ENCODE measurements at places on chromosomes 1 and 21.

GRCh38 chr1:201791779-201792173 is 37.2 kb upstream of the IPO9 start:
- no peak for DNase-seq

- DNase-seq, result no peak
These were observed 44.6 kb downstream of the MAN1C1 start for GRCh38 chr1:25661043-25661815.

DNA sequence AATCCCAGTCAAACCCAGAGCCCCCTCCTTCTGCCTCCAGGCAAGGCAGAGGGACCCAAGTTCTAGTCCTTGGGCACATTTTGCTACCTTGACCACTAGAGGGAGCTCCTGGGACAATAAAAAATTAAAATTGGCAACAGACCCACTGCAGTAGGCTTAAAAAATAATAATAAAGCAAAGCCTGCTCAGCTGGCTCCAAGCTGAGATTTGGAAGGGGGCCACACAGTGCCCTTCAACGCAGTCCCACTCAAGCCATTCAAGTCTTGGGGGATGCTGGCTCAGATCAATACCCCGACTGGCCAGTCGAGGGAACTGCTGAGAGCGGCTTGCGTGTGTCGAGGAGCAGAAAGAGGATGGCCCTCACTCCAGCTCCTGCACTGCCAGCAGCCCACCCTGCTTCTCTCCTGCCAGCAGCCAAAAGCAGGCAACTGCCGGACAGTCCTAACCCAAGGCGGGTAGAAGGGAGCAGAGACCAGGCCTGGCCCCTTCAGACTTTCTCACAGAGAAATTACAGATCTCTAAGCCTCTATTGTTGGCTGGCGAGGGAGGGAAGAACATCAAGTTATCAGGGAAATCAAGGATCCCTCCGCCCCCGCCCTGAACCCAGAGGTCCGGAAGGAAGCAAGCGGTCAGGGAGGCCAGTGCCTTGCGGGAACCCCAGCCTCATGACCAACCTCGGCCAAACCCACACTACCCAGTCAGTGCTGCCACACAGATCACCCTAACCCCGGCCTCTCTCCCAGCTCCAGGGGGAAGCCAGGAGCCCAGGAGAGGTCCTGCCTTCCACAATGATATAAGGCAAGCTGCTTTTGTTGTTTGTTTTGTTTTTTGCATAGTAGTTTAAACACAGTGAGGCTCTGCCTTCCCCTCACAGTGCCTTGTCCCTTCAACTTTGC is 4.9 kb upstream of the ALDH4A1 start:
- DNase-seq, result peak; percentile 19

- no peak for DNase-seq
These were observed 53.3 kb downstream of the B3GALNT2 start for GRCh38 chr1:235450886-235451483.

- no peak for DNase-seq
These were observed 3.7 kb downstream of the LYPLAL1 start for GRCh38 chr1:219177363-219177762.

DNA sequence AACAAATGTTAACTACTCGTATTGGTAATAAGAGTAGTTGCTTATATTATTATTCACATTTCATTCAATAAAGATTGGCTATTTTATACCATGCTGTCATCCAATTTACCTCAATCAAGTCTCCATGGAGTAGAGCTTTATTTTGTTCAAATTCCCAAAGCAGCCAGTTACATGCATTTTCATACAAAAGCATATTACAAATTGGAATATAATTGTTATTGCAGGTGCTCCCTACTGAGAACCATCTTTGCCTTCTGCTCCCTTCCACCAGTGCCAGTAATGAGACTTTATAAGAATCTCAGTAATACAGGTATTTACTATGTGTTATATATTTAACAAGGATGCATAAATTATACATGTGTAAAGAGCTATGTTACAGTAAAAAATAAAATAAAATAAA is 54.2 kb downstream of the FOXJ3 start:
- no peak for DNase-seq

GRCh38 chr1:85333186-85333585 is 56.8 kb upstream of the BCL10 start:
- DNase-seq, result no peak

DNA sequence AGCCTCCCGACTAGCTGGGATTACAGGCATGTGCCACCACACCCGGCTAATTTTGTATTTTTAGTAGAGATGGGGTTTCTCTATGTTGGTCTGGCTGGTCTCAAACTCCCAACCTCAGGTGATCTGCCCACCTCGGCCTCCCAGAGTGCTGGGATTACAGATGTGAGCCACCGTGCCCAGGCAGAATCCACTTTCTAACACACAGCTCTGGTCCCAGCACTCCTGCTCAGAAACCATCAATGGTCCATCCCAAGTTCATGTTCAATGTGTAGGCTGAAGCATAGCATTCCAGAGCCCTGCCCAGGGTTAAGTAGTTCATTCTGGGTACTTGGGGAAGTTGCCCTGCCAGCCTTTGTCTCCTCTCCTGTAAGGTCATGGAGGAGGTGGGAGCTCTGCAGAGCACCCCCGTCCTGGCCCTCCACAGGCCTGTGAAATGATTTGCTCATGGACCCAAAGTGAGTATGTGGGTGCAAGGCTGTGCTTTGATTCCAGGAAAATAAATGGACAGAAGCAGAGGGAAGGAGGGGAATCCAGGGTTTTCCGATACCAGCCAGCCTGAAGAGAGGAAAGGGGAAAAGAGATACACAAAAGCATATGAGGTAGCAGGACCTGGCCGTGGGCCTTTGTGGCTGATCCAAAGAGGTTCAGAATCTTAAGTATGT is 55.2 kb downstream of the NENF start:
- DNase-seq, result no peak

GRCh38 chr21:42301371-42302075 is 13.7 kb downstream of the TFF3 start:
- DNase-seq, result no peak

- DNase-seq, result no peak
These were observed 398.0 kb downstream of the PTPRU start for GRCh38 chr1:29634324-29634723.

DNA sequence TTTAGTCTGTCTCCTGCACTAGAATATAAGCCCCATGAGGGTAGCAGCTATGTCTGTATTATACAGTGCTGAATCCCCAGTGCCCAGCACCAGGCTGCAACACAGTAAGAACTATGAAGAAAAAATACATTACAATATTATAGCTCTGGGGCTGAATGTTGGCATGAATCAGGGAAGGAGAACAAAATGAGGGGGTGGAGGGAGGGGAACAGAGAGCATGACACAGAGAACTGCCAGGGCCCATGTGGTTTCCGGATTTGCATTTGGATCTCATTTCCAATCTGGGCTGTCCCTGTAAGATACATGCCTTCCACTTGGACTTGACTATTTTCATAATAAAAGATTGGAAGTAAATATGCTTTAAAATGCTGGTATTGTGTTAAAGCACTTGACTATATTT is 35.8 kb downstream of the C1orf198 start:
- DNase-seq, result no peak

GRCh38 chr21:19621837-19622496 is 1218.4 kb upstream of the TMPRSS15 start:
- DNase-seq, result no peak

DNA sequence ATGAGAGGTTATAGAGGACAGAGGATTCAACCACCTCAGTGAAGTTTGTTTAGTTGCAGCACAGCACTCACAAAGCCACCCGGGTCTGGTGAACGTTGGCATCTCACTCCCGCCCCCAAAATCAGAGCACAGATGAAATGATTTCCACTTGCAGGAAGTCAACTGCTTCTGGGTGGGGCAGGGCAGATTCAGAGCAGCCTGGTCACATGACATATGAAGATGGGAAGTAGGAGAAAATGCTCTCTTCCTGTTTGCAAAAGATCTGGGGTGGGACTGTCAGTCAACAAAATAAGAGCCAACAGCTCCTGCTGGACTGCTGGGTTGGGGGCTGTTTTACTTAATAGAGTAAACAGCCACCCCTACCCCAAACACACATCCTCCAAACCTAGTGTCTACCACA is 43.2 kb downstream of the LRRC71 start:
- DNase-seq, result no peak

DNA sequence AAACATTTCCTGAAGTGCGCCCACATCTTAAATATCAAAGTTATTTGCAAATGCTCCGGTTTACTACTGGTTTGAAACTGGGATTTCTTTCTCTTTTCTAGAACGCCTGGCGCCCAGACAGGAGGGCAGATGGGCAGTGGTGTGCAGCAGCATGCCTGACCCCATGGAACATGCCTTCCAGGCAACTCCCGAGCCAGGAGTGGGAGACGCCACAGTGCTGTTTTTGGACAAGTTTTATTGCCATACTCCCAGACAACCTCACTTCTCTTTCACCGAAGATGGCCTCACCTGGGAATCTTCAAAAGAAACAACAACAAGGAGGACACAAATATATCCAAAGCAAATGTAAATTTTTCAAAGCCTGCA is 21.5 kb downstream of the UBE2G2 start:
- no peak for DNase-seq

DNA sequence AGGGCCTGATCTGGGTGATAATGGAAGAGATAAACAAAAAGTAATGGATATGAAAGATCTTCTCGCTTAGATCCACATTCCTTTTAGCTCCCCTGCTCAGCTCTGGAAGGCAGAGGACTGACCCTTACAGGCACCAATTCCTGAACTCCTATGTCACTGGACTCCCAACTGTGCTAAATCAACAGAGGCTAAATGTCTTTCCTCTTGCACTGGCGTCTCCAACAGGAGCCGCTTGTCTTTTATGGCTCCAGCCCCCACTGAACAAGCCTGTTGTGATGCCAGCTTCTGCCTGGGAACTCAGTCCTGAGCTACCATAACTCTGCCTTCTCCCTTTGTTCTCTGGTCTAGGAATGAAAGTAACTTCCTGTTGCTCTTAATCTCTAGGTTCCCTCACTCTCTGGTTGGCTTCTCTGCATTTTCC is 142.1 kb upstream of the COL11A1 start:
- no peak for DNase-seq

DNA sequence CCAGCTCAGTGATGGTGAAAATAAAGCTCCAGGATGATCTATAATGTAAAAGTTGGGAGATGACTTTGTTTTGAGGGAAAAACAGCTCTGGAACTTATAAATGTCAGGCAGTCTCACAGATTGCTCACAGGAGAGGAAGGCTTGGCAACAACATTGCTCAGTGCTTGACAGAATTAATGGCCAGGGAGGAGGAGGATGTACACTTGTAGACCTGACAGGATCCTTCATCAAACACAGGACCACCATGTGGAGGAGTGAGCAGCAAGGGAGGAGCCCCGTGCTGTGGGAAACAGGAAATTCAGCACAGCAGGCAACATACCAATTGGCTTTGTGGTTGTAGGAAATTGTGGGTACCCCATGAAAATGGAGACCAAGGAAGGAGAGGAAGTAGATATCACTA is 291.8 kb upstream of the CAMK1G start:
- no peak for DNase-seq

DNA sequence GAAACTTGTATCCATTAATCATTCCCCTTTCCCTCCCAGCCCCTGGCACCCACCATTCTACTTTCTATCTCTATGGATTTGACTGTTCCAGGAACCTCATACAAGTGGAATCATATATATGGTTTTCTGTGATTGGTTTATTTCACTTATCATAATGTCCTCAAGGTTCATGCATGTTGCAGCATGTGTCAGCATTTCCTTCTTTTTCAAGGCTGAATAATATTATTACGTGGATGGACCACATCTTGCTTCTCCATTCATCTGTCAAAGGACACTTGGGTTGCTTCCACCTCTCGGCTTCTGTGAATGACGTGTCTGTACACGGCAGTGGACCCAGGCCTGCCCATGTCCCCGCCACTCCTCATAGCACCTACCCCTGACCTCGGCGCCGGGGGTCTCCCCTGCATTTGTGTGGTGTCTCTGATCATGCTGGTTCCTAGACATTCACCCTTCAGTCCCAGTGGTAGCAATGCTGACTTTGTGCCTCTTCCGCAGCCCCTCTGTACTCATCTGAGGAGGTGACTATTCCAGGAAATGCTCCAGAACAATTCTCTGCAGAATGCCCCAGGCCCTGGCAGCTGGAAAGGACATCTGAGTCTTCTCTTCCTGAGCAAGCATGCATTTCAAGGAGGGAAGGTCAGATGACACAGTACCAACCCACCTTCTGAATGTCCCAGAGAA is 136.9 kb downstream of the PSMG1 start:
- DNase-seq, result no peak

DNA sequence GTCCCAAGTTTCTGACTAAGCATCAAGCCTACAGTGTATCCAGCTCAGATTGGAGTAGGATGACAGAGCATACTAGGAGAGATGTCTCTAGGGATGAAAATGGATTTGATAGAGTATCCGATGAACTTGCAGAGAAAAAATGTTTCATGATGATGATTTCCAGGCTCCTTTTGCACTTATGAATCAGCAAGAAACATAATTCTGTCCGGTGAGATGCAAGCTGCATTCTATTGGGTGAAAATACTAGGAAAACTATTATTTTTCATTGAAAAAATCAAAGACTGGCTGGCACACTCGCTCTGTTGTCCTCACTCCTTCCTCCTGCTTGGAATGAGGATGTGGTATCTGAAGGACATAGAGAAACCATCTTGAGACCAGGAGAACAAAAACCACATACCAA is 35.4 kb upstream of the RAB3GAP2 start:
- DNase-seq, result no peak

DNA sequence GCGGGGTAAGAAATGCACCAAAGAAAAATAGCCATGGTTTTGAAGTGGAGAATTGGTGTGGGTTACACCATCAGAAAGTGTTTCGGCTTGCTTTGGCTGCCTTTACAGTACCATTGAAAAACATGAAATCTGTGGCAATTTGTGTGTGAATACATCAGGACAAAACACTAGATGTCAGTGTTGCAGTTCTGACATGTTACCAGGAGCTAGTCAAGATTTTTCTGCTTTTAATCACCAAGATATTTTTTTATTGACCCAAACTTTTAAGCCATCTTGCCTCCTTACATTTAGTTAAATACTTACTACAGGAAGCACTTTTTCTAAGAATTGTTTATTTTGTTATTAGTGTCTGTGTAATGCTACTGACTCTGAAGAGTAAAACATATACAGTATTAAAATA is 14.3 kb downstream of the RRP15 start:
- DNase-seq, result peak; percentile 3

- no peak for DNase-seq
These were observed 10.7 kb upstream of the GRHL3 start for GRCh38 chr1:24308365-24309015.

DNA sequence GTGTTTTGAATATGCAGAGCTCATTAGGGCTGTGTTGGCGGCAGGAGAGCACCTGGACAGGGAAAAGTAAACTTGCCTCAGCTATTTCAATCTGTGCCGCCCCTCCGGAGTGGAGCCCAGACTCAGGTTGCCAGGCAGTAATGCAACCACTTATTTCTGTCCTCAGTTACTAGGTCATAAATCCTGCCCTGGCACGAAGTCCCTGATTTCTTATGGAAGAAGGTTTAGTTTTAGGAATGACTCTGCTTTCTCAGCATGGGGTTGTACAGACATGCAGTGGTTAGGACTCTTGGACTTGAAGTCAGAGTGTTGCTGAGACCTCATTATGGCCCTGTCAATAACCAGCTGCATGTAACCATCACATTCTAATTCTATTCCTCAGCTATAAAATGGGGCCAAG is 98.3 kb upstream of the FGGY start:
- DNase-seq, result no peak

DNA sequence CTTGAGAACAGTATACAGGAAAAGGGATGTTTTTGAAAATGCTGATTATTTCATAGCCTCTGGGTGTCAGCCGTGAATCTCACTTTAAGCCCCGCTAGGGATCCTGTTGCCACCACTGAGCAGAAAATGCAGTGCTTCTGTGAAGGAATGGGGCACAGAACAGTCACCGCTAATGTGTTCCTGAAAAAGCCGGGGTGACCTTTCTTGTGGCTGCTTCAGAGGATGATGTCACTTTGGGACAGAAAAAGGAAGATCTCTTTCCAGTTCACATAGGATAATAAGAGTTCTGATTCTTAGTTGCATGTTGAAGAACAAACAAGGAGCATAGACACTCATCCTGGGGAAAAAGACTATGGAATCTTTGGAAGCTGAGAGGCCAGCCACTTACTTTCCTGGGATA is 349.6 kb downstream of the DISC1 start:
- DNase-seq, result no peak

All from NCI-H1436 (cell line).